ENCODE measurements at places on chromosomes 4 and X.

DNA sequence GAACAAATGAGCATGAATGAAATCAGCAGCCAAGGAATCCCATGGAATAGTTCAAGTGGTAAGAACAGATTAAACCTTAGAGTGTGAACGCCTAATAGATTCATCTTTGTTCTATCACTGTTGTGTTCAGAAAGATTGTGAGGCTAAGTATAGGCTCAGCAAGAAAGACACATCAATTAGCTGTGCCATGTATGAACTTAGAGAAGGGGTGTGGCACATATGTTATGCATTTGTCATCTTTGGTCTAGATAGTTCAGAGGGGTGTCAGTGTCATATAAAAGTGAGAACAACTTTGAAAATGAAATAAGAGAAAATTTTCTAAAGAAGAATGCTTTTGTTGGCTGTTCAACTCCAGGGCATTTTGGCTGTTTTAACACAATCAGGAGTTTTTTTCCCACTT lies 9.4 kb downstream of the DAPP1 start:
- DNase-seq, result no peak

DNA sequence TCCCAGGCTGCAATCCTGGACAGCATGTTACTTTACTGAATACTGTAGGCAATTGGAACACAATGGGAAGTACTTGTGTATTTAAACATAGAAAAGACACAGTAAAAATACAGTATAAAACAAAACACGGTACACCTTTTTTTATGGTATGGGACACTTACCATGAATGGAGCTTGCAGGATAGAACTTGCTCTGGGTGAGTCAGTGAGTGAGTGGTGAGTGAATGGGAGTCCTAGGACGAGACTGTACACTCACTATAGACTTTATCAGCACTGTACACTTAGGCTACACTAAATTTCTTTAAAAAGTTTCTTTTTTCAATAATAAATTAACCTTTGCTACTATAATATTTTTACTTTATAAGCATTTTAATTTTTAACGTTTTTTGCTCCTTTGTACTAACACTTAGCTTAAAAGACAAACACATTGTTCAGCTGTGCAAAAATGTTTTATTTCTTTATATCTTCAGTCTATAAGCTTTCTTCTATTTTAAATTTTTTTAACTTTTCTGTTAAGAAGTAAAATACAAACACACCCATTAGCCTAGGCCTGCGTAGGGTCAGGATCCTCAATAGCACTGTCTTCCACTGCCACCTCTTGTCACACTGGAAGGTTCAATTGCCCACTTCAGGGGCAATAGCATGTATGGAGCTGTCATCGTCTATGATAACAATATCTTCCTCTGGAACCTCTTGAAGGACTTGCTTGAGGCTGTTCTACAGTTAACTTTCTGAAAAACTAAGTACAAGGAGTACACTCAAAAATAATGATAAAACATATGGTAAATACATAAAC lies 293.5 kb upstream of the FSTL5 start:
- no peak for DNase-seq

DNA sequence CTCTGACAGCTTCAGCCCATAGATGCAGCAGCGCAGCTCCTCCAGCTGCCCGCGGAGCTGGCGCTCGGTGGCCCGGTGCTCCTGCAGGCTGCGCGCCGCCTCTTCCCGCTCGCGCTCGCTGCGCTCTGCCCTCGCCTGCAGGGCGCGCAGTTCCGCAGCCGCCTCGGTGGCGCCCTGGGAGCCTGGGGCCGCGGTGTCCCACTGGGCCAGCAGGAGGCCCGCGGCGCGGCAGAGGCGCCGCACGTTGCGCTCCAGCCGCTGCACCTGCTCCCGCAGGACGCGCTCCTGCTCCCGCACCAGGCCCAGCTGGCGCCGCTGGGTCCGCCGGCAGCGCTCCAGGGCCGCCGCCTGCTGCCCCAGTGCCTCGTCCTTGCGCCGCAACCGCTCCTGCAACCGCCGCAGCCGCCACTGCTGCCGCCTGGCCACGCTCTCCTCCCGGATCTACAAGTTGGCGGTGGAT lies 10.1 kb downstream of the C4orf50 start:
- peak; percentile 31 for DNase-seq

- DNase-seq, result no peak
These were observed 205.7 kb downstream of the RELL1 start for GRCh38 chr4:37480509-37480908.

- no peak for DNase-seq
These were observed 36.1 kb upstream of the CLDN24 start for GRCh38 chr4:183358215-183358755.
